Activated CD8-positive, alpha-beta T cell treated with anti-CD3 and anti-CD28 coated beads for 36 hours (primary cell): ENCODE measurements at places on chromosomes 2 and 18. TPM values are rescaled to one million over a fixed set of nuclear protein-coding genes. Genes with fewer than 3 reads are reported as not detected.

ARHGAP25 gene
- total RNA-seq: 61.5 TPM

MAIP1 gene
- total RNA-seq: 31.9 TPM

LRRTM1 gene
- total RNA-seq: not detected

SYT4 gene
- not detected for total RNA-seq

SPP2 gene
- not detected for total RNA-seq

KIF1A gene
- total RNA-seq: 9.0 TPM

DNA sequence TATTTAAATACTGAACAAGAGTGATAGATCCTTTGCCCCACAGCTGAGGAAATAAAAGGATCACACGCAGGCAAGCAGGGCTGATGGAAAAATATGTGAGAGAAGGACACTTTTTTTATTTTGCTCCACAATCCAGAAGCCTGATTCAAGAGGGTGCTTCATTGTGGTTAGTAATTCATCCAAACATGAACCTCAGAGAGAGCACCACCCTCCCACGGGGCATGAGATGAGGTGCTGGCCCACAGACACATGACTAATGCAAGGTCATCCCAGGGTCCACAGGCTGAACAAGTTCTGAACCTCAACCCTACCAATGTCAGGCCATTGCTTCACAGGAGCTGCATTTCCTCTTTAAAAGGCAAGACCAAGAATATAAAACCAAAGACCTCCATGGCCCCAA, 239.6 kb downstream of the MREG start:
- H3K4me3 ChIP-seq: no peak overlapping the region
- no peaks in the 10 kb centered on the region for H3K4me1 ChIP-seq
- H3K36me3 ChIP-seq: no peaks in the 10 kb centered on the region
- H3K27ac ChIP-seq: no peak overlapping the region
- H3K27me3 ChIP-seq: peaks cover 9% of the 10 kb centered on the region

- no peaks in the 10 kb centered on the region for H3K36me3 ChIP-seq
- no peak overlapping the region for H3K4me3 ChIP-seq
- H3K27me3 ChIP-seq: peaks cover 20% of the 10 kb centered on the region
Measured at GRCh38 chr2:175552902-175553301, 371.4 kb upstream of the ATP5MC3 start.

DNA sequence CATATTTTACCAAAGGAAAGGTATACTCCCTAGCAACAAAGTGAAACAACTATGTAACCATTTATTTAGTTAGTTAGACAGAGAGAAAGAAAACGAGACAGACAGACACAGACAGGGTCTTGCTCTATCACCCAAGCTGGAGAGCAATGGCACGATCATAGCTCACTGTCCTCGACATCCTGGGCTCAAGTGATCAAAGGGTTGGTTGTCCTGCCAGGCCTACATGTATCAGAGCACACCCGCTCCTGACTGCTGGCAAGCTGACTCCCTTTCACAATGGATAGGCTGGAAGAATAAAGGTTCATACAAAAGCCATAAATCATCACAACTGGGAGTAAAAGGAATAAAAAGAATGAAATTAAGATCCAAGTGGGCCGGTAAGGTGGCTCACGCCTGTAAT, 53.5 kb downstream of the ATL2 start:
- peaks cover 40% of the 10 kb centered on the region for H3K4me1 ChIP-seq
- DNase-seq: no peak
- H3K36me3 ChIP-seq: peaks cover 26% of the 10 kb centered on the region
- H3K4me3 ChIP-seq: no peak overlapping the region
- no peaks in the 10 kb centered on the region for H3K27me3 ChIP-seq

GRCh38 chr2:27262379-27263286, at the start of gene SLC30A3:
Gene SLC30A3 (minus strand): TSS chr2:27263047. CDS start chr2:27262906, 141 bp downstream.
- DNase-seq: peak; percentile 68
- H3K27me3 ChIP-seq: peaks cover 47% of the 10 kb centered on the region
- H3K4me3 ChIP-seq: peak within 1 kb of the TSS; percentile 66
- no peak within 1 kb of the TSS for H3K27ac ChIP-seq
- H3K36me3 ChIP-seq: no peaks in the 10 kb centered on the region

DNA sequence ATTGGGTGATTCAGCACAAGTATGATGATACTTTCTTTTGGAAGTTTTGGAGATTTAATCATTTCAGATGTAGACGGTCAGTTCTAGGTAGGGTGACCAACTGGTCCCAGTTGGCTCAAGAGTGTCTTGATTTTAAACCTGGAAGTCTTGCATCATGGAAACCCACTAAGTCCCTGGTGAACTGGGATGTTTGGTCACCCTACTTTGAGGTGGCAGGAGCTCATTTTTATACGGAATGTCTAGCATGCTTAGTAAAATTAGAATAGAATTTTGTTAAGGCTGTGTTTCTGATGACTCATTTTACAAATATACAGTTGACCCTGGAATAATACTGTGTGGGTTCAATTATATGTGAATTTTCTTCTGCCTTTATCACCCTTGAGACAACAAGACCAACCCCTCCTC, 61.5 kb upstream of the DOCK10 start:
- H3K36me3 ChIP-seq: no peaks in the 10 kb centered on the region
- no peaks in the 10 kb centered on the region for H3K4me1 ChIP-seq
- no peak for DNase-seq
- no peak overlapping the region for H3K27ac ChIP-seq
- H3K27me3 ChIP-seq: no peaks in the 10 kb centered on the region
- H3K4me3 ChIP-seq: no peak overlapping the region

GRCh38 chr2:149561309-149561926, 26.2 kb downstream of the MMADHC start:
- H3K4me1 ChIP-seq: no peaks in the 10 kb centered on the region
- H3K27me3 ChIP-seq: peaks cover 4% of the 10 kb centered on the region
- no peak overlapping the region for H3K27ac ChIP-seq
- DNase-seq: peak; percentile 10

DNA sequence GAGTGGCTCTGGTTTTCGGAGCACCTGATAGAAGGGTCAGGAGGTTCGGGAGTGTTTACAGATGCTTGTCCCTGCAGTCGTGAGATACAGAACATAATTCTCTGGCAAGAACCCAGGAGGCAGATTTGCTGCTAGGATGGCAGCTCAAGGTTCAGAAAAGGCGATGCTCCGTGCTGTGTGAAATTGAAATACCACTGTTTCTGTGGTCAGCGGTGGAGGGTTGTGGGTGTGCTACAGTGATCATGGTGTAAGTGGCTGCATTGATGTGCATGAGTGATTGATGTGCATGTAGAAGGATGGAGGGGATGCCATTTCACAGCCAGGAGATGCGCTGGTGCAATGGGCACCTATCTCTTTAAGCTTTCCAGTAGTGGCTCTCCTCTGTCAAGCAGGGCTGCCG, 322.1 kb downstream of the GALR1 start:
- DNase-seq: no peak
- no peak overlapping the region for H3K4me3 ChIP-seq
- H3K27ac ChIP-seq: no peak overlapping the region
- H3K36me3 ChIP-seq: no peaks in the 10 kb centered on the region
- H3K4me1 ChIP-seq: no peaks in the 10 kb centered on the region
- H3K27me3 ChIP-seq: peaks cover 14% of the 10 kb centered on the region

DNA sequence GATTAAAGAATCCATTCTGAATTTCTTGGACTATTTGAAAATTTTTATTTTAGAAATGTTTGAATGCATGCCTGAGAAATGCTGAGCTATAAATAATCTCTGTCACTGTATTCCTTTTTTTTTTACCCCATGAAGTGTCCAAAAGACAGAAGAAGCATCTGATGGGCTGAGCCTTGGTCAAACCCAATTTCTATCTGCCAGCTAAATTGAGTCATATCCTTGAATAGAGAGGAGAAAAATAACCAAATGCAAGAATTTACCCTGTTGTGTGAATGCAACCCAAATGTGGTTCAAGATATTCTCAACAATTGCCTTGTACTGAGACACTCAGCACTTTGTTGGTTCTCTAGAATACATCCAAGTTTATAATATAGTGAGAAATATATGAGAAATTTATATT, 223.5 kb downstream of the UBE2E3 start:
- H3K27ac ChIP-seq: peak overlapping the region; percentile 4
- H3K27me3 ChIP-seq: no peaks in the 10 kb centered on the region
- no peak for DNase-seq
- no peak overlapping the region for H3K4me3 ChIP-seq
- peaks cover 15% of the 10 kb centered on the region for H3K4me1 ChIP-seq

DNA sequence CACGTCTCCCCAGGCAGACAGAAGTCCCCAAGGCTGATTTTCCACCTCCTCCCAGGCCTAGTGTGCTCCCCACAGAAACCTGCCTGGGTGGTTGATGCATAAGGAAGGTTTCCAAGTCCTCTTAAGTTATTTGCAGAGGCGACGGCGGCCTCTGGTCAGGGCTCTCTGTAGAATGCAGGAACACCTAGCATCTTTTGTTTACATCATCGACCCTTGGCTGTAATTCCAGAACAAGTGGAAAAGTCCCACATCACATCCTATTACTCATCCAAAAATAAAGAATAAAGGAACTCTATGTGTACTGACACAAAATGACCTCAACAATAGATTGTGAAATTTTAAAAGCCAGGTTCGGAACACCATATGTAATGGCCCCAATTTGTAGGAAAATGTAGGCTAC, 211.1 kb downstream of the ALPK2 start:
- H3K4me1 ChIP-seq: no peaks in the 10 kb centered on the region
- peaks cover 1% of the 10 kb centered on the region for H3K27me3 ChIP-seq
- H3K36me3 ChIP-seq: no peaks in the 10 kb centered on the region
- no peak overlapping the region for H3K27ac ChIP-seq
- no peak overlapping the region for H3K4me3 ChIP-seq

DNA sequence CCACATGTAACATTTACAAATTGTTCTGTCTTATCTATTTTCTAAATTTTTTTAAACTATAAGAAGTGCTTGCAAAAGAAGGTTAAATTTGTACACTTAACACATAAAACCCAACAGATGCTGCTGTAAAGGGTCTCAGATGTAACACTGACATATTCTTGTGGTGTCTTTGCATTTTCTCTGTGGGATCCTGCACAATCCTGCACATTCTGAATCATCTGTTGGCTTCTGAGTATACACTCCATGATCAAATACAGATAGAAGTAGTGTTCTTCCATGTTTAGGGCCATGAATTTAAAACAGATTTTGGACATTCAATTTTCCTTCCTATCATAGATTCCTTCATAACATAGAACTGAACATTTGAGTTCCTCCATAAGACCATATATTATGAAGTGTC, 89.0 kb downstream of the SPRED2 start:
- H3K36me3 ChIP-seq: no peaks in the 10 kb centered on the region

GRCh38 chr2:119369845-119370244, 3.1 kb downstream of the DBI start:
- no peak for DNase-seq
- peaks cover 72% of the 10 kb centered on the region for H3K36me3 ChIP-seq
- no peaks in the 10 kb centered on the region for H3K27me3 ChIP-seq
- H3K27ac ChIP-seq: no peak overlapping the region
- H3K4me3 ChIP-seq: no peak overlapping the region
- peaks cover 27% of the 10 kb centered on the region for H3K4me1 ChIP-seq

GRCh38 chr2:236884569-236885175, 201.0 kb upstream of the COPS8 start:
- H3K27ac ChIP-seq: no peak overlapping the region
- DNase-seq: no peak
- no peaks in the 10 kb centered on the region for H3K36me3 ChIP-seq
- H3K4me1 ChIP-seq: no peaks in the 10 kb centered on the region
- no peak overlapping the region for H3K4me3 ChIP-seq
- peaks cover 3% of the 10 kb centered on the region for H3K27me3 ChIP-seq

DNA sequence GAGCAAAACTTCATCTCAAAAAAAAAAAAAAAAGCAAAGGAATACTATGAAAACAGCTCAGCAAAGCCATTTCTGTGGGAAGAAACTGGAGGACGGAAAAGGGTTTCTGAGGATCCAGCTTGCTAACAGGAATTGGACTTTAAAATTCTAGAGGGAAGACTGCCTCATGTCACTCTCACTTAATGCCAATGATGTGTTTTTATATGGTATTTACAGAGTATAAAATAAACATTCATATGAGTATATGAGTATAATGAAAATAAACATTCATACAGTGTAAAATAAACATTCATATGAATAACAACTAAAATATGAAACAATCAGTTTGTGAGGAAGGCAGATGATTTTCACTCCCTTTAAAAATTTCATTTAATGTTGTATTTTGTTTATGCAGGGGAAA, 43.9 kb downstream of the CHMP3 start:
- H3K4me1 ChIP-seq: peaks cover 6% of the 10 kb centered on the region
- DNase-seq: no peak
- H3K27me3 ChIP-seq: no peaks in the 10 kb centered on the region

- no peak overlapping the region for H3K27ac ChIP-seq
- H3K36me3 ChIP-seq: no peaks in the 10 kb centered on the region
- no peak overlapping the region for H3K4me3 ChIP-seq
- H3K4me1 ChIP-seq: no peaks in the 10 kb centered on the region
Measured at GRCh38 chr18:57759650-57760049, 43.5 kb downstream of the ATP8B1 start.

DNA sequence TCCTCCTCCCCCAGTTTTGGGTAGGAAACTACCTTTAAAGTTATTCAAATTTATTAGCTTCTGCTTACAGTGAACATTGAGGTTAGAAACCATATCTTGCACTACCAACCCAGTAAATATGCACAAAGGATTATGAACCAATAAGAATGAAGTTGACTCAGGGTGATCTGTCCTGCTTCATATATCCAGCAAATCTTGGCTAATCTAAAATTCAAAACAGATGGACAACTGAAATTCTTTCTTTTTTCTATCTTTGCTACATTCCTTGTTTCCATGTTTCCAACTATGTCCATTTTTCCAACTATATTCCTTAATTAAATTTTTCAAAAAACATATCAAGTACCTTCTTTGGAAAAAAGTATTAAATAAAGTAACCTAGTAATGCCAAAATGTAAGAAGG, 149.3 kb downstream of the FAM124B start:
- H3K27me3 ChIP-seq: peaks cover 13% of the 10 kb centered on the region
- DNase-seq: no peak
- H3K27ac ChIP-seq: no peak overlapping the region
- no peaks in the 10 kb centered on the region for H3K36me3 ChIP-seq

DNA sequence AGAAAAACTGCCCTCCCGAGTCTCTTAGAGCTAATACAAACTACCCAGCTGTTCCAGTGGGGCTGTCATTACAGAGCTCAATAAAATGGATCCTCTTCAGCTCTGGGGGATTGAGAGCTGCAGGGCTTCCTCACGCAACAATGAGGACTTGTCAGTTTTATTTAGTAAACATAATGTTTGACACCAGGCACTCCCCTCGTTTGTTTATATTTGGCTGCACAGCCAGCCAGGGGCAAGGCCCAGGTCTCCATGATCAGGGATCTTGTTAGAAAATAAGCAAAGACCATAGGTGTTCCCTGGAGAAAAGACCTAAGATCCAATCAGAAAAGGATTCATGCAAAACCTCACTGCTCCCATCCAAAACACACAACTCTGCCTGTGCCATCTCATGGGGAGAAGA, 158.2 kb downstream of the C1D start:
- H3K27me3 ChIP-seq: peaks cover 4% of the 10 kb centered on the region
- H3K4me1 ChIP-seq: no peaks in the 10 kb centered on the region
- no peaks in the 10 kb centered on the region for H3K36me3 ChIP-seq
- no peak overlapping the region for H3K27ac ChIP-seq
- no peak for DNase-seq
